ENCODE measurements at places on chromosomes 16 and 17.

- DNase-seq, result no peak
Measured at GRCh38 chr17:20120836-20121235, 111.7 kb downstream of the SPECC1 start.

GRCh38 chr16:53297477-53297876, 136.8 kb upstream of the RBL2 start:
- no peak for DNase-seq

GRCh38 chr17:69572747-69573146, 158.2 kb downstream of the MAP2K6 start:
- no peak for DNase-seq

- no peak for DNase-seq
Measured at GRCh38 chr16:10601444-10602408, 21.3 kb upstream of the EMP2 start.

DNA sequence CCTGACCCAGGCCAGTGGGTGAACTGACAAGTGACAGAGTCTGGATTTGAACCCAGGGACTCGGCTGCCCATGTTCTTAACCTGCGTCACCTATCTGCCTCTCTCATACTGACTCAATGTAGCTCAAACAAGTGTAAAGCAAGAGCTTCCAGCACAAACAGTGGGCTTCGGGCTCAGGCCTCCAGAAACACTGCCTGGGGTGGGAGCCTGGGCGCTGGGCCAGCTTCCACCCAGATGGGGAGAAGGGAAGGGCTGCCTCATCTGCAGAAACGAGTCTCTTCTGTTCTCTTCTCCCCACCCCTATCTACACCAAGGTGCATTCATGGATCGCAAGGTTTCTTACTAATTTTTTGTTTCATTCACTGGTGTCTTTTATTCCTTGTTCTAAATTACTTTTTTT, 1.3 kb downstream of the CDRT4 start:
- no peak for DNase-seq

GRCh38 chr17:73984941-73985340, 218.5 kb upstream of the RPL38 start:
- no peak for DNase-seq

GRCh38 chr17:41962111-41962510, 4.5 kb upstream of the CNP start:
- no peak for DNase-seq

- DNase-seq, result no peak
Measured at GRCh38 chr17:72466199-72466598, 345.4 kb downstream of the SOX9 start.

- no peak for DNase-seq
Measured at GRCh38 chr16:56938664-56939513, 6.9 kb downstream of the HERPUD1 start.

- DNase-seq, result no peak
Measured at GRCh38 chr17:53626286-53626685, 196.4 kb upstream of the KIF2B start.

Measured in stimulated activated naive CD8-positive, alpha-beta T cell treated with anti-CD3 and anti-CD28 coated beads, Interleukin-15, amount 100 ng/mL, for 72 hours (primary cell).